Endothelial cell (in vitro differentiated cells): ENCODE measurements at places on chromosomes 13 and 19.

GRCh38 chr19:21604351-21604926 is 99.0 kb downstream of the ZNF429 start:
- no peak for DNase-seq

DNA sequence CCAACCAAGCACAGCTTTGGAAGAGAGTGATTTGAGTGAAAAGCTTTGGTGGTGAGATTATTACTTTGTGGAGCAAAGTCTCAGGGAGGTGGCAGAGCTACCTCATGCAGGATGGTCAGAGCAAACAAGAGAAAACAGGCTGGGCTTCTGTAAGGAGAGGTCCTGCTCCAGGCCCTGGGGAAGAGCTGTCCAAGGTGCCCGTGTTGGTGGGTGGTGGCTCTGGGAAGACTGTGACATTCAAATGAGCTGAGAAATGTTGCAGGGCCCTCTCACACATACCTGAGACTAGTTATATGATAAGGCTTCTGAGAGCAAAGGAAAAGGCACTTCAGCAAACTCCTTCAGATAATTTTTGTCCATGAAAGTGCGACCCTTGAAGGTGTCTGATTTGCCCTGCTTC is 205.5 kb upstream of the SOX21 start:
- peak; percentile 18 for DNase-seq

GRCh38 chr13:44523146-44524015 is 52.7 kb downstream of the TSC22D1 start:
- DNase-seq, result no peak

- DNase-seq, result no peak
Observed at GRCh38 chr13:65453982-65454381, 1776.2 kb downstream of the PCDH9 start.

DNA sequence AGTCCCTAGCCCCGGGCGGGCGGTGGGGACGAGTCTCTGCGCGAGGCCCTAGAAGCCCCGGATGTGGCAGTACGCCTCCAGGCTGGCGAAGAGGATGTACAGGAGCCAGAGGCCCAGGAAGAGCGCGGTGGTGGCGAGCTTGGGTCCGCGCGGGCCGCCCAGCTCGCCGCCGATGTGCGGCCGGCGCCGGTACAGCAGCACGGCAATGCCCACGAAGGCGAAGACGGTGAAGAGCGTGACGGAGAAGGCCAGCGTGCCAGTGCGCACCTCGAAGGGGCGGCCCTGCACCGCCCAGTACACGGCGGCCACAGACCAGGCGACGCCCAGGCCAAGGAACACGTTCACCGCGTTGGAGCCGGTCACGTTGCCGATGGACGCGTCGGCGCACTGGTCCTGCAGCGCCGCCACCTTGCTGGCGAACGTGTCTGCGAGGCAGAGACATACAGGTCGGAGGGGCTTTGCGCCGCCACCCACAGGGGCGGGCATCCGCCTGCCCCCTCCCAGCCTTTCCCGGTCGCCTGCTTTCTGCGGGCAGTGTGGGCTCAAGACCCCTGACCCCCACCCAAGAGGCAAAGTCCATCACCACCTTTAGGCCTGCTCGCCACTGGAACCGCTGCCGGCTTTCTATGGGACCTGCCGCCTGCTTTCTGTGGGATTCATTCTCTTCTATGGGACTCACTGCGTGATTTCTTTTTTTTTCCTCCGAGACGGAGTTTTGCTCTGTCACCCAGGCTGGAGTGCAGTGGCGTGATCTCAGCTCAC is 10.9 kb upstream of the MEIS3 start:
- DNase-seq, result no peak

DNA sequence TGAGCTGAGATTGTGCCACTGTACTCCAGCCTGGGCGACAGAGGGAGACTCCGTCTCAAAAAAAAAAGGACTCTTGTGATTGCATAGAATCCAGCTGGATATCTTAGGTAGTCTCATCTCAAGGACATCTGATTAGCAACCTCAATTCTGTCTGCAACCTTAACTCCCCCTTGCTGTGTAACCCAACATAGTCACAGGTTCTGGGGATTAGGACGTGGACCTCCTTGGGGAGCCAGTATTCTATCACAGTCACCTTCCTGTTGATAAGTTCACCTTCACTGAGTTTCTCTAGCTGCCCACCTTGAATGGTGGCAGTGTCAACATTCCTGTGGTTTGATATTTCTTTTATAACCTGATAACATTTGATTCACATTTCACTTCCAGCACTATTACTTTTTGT is 27.2 kb downstream of the GPR18 start:
- no peak for DNase-seq

DNA sequence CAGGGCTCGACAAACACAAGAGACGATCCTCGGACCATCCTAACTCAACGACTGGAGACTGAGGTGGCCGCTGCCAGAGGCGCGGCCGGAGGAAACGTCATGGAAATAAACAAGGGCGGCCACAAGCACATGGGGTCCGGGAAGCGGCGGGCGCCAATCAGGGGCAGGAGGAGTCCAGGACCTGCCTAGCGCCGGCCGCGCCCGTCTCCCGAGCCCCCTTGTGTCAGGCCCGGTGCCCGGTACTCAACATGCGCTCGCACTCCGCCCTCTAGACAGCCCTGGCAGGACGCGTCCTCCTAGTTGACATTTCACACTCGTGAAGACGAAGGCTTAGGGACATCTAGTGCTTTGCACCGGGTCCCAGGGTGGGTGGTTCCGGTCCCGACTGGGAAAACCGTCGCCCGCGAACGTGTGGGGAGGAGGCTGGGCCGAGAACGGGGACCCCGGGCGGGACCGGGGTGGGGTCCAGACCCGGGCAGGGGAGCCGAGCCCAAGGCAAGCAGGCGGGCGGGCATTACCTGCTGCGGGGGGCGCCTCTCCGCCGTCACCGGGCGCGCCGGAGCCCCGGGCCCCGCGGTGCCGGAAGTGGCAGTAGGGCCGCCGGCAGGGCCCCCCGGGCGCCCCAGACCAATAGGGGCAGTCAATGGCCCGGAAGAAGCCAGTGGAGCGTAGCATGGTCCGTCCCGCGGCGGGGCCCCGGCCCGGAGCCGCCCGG is 442 bp downstream of the REXO1 start:
- peak; percentile 71 for DNase-seq

DNA sequence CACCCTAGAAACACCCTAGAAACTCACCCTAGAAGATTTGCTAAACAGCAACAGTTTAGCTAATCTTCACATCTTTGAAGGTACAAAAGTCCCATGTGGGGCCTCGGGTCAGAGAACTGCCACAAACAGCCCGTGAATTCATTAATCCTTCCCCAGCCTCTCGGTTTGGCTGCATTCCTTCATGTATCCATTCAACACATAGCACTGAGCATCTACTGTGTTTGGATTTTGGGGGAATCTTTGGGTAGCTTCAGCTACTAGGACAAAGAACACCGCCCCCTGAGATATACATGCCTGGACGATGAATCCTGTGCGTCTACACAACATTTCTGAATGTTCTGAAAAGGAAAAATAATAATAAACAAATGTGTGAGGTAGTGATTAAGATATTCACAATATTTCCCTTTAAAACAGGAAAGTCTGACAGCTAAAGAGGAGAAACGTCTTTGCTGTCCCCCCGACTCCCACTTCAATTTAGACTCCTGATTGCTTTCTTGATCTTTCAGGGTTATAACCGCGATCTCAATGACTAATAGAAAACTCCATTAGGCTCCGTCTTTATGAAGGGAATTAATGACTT is 63.5 kb downstream of the ALOX5AP start:
- DNase-seq, result no peak

DNA sequence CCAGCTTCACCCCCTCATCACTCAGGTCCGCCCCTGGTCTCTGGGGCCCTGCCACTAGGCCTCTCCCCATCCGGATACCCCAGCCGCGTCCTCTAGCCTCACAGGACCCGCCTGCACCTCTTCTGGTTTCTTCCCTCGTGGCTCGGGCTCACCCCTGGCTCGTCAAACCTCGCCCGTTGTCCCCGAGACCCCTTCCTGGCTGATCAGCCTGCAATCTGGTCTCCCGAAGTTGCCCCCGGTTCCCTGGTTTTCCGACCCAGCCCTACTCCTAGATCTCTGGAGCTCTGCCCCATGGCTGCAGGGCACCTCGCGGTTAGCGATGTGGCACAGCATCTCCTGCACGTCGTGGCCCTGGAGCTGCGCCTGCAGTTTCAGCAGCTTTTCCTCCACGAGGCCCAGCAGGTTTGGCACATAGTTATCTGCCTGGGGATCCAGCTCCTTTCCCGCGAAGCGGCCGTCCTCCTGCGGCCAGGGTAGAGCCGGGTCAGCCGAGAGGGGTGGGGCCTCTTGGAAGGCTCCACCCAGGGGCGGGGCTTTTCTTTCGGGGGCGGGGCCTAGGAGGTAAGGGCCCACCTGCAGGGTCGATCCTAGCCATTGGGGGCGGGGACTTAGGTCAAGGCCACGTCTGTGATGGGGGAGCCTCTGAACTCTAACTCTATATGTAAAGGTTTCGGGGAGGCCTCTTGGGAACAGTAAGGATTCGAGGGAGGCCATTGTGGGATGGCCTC is 2.4 kb upstream of the RGL3 start:
- DNase-seq, result peak; percentile 48

DNA sequence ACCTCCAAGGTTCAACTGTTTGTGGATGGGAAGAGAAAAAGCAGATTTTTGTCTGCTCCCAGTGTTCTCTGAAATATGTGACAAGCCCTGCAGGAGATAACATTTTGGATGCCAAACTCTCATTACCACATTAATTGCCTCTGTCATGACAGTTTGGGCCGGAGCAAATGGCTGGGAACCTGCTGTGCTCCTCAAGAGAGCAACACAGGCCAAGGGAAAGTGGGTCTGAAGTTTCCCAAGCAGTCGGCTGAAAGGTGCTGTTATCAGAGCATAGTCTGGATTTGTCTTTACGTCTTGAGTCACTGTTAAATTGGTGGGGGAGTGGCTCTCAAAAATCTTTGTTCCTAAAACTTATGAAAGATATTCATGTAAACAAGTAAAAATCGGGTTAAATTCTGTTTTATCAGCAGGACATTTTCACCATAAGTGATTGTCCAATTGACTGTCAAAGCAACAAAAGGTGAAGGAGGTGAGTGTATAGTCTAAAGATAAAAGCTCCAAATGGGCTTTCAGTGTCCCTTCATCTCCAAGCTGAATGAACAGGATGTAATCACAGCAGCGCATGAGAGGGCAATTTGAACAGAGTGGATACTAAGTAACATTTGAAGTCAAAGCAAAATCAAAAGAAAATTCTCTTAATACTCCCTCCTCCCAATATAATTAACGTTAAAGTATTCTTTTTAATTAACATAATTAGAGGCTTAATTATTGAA is 844.8 kb downstream of the PCDH17 start:
- DNase-seq, result no peak

GRCh38 chr13:39250440-39250839 is 212.2 kb downstream of the NHLRC3 start:
- no peak for DNase-seq

DNA sequence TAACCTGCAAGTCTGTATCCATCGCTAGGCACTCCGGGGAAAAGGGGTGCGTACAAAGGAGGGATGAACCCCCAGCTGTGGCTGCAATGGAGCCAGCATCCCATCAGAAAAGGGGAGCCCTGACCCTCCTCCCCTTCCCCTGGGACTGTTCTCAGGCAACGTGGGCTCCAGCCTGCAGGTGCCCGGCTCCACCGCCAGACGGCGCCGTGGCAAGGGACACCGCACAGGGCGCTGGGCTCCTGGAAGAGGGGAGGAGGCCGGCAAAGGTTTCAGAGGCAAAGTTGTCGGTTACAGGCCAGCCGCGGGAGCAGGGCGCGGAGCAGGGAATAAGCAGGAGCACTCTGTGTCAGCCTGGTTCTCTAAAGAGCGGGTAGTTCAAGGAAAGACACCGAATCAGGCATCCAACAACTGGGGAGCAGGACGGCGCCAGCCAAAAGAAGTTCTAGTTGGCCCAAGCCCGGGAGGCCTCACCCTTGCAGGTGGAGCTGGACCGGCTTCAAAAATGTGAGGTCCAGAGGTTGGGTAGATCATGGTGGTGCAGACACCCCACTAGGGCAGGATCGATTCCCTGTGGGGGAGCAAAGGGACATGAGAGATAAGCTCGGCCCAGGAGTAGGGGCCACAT is 53.0 kb upstream of the ATP12A start:
- DNase-seq, result peak; percentile 84

DNA sequence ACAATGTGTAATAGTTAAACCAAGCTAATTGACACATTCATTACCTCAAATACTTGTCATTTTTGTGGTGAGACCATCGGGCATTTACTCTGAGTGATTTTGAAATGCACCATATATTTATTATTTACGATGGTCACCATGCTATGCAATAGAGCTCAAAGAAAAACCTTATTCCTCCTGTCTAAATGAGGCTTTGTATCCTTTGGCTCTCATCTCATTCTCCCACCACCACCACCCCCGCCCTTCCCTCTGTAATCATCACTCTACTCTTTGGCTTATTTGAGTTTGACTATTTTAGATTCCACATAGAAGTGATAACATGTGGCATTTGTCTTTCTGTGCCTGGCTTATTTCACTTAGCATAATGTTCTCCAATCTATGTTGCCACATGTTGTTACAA is 124.9 kb downstream of the CYSLTR2 start:
- DNase-seq, result no peak

GRCh38 chr19:3670796-3671679 is 29.2 kb downstream of the PIP5K1C start:
- no peak for DNase-seq

DNA sequence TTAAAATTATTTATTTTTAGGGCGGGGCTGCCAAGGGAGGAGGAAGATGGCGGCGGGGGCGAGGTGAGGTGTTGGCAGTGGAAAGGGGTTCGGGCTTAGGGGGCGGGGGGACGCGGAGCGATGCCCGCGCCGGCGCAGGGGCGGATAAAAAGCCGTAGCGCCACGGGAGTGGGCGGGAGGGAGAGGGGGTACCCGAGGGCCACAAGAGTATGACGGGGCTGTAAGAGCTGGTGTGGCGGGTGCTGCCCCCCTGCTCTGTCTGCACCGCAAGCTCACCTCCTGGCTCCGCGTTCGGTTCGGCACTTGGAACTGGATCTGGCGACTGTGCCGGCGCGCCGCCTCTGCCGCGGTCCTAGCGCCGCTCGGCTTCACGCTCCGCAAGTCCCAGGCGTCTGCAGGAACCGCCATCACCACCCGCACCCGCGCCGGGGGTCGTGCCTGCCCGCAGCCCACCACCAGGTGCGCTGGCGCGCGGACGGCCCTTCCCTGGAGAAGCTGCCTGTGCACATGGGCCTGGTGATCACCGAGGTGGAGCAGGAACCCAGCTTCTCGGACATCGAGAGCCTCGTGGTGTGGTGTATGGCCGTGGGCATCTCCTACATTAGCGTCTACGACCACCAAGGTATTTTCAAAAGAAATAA is 265.2 kb upstream of the SGCG start:
- peak; percentile 74 for DNase-seq

- no peak for DNase-seq
Observed at GRCh38 chr13:98504371-98504963, 72.4 kb downstream of the STK24 start.

GRCh38 chr19:49017041-49017665 is at the start of gene LHB:
LHB (minus strand) TSS chr19:49017091; CDS start chr19:49017081, 10 bp downstream.
- no peak for DNase-seq

GRCh38 chr19:54158812-54159351 is 639 bp downstream of the LENG1 start:
- DNase-seq, result no peak
